ENCODE measurements at places on chromosomes 12 and 14.
A peak's percentile ranks its signal among the peaks of the same experiment; 100 is the strongest.

DNA sequence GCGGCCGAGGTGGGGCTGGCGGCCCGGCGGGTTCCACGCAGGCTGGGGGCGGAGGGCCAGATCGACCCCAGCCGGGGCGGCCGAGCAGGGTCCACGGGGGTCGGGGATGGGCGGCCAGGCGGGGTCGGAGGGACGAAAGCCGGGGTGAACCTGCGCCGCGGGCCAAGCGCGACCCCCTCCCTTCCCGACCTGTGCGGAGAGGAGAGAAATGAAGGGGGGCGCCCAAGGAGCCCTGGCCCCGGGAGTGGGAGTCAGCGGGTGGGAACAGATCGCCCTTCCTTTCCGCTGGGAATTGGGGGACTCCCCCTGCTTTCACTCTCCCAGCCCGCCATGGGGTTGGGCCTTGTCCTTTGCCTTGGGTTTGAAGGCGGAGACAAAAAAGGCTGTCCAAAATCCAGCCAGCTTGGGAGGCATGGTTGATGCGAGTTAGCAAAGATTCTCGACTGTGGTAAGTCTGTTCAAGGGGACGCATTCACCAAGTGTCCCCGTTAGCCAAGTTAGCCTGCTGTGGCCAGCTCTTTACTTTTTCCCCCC lies 559 bp upstream of the CKAP4 start:
- DNase-seq, result peak; percentile 71

DNA sequence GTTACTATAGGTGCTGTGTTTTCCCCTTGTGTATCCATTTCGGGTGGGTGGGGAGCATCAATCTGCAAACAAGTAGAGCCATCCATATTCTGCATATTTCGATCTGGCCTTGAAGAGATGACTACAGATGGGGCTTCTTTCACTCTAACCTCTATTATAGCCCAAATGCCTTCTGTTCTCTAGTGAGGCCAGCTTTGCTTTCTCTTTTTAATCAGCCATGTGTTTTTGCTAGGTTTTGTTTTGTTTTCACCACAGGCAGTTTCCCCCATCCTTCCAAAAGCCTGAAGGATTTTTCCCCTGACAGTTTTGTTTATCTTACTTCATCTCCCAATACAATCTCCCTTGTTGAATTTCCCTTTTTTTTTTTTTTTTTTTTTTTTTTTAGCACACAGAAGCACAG lies 224.1 kb downstream of the BTG1 start:
- no peak for DNase-seq

DNA sequence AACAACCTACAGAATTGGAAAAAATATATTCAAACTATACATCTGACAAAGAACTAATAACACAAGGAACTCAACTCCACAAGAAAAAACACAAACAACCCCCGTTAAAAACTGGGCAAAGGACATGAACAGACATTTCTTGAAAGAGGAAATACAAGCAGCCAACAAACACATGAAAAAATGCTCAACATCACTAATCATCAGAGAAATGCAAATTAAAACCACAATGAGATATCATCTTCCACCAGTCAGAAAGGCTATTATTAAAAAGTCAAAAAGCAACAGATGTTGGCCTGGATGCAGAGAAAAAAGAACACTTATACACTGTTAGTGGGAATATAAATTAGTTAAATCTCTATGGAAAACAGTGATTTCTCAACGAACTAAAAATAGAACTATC lies 82.6 kb upstream of the CCDC91 start:
- peak; percentile 83 for DNase-seq

DNA sequence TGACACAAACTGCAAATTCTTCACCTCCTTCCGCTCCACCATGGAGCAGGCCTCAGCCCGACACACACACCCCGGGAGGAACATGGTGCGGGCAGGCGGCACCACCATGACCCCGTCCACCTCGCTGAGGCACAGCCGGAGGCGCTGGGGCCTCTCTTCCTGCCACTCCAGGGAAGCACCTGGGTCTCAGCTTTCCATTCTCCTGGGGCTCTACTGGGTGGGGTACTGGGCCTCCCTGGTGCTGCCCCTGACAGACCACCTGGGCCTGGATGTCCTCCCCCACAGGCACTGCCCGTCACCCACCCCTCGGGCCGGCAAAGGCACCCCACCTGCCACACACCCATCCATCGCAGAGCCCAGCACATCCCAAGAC lies 9.9 kb downstream of the AKT1 start:
- no peak for DNase-seq

DNA sequence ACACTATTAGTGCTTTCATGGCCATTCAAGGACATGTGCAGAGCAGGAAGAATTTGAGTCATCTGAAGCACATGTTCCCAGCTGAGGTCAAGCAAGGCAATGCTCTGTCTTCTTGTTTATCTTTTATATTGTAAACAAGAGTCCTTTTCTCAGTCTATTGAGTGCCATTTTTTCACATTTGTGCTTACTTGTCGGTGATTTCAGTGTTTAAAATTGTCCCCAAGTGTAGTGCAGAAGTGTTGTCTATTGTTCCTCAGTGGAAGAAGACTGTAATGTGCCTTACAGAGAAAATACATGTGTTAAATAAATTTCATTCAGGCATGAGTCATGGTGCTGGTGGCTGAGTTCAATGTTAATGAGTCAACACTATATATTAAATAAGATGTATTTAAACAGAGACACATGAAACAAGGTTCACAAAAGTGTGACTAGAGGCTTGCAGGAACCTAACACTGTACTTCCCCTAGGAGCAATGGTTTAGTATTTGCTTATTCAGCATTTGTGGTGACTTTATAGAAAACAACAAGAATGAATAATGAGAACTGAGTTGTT lies 391.1 kb downstream of the LRIG3 start:
- peak; percentile 87 for DNase-seq

- no peak for DNase-seq
Measured at GRCh38 chr12:78340406-78340805, 509.7 kb downstream of the NAV3 start.

GRCh38 chr12:52300796-52301691 lies 9.7 kb upstream of the KRT81 start:
- DNase-seq, result peak; percentile 24

- no peak for DNase-seq
Measured at GRCh38 chr14:28097585-28097984, 669.0 kb upstream of the FOXG1 start.

DNA sequence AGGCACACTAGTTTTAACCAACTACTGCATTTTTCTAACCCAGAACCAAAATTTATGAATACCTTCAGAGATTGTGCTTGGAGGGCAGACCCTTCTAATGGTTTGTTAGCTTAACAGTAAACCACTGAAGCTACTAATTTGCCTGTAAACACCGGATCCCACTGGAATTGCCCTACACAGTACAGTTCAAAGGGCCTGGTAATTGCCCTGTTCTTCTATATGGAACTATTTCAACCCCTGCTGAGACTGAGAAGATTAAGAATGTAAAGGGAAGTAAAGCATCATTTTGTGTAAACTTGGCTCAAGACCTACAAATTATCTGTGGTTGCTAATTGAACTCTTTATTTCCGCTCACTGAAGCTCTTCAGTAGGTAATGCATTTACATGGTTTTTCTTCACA lies 468.1 kb downstream of the NPAS3 start:
- no peak for DNase-seq

DNA sequence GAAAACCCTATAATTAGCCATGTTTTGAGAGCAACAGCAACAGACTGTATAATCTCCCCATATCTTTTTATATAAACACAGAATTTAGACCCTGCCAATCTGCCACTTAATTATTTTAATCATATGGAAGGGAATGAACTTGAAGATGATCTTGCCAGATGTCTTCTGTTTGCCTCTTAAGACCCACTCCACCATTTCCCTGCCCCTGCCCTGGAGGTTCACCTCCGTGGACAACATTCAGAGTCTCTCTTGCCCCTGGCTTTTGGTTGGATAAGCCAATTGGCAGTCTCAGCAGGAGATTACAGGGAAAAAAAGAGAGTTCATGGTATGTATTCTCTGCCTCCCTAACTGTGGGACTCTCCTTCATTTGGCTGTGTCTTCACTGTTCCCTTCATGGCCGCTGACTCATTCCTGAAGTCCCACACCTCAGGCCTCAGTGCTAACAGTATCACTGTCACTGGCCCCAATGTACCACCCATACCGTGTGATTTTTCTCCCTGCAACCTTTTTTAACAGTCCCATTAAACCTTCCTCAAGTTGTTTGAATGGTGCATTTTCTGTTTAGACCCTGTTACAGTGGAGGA lies 184.8 kb downstream of the PIK3C2G start:
- no peak for DNase-seq

- no peak for DNase-seq
Measured at GRCh38 chr14:55845963-55846825, 266.2 kb downstream of the KTN1 start.

- DNase-seq, result no peak
Measured at GRCh38 chr12:13125996-13126395, 22.5 kb upstream of the GSG1 start.

- no peak for DNase-seq
Measured at GRCh38 chr12:12004524-12004923, 66.2 kb upstream of the BCL2L14 start.
